Activated T-cell treated with anti-CD3 and anti-CD28 coated beads, Interleukin-2, amount 50 U/mL, for 4 hours (primary cell): ENCODE measurements at places on chromosomes 2 and 18. TPM values are rescaled to one million over a fixed set of nuclear protein-coding genes. Genes with fewer than 3 reads are reported as not detected.

The OSBPL6 gene
- total RNA-seq, result 0.30 TPM

The CAPN14 gene
- 0.14 TPM for total RNA-seq

The KIF1A gene
- total RNA-seq, result 2.5 TPM

The DSC3 gene
- total RNA-seq, result not detected

The ACTR1B gene
- total RNA-seq, result 67.1 TPM

The SERPINB11 gene
- total RNA-seq, result not detected

The CFC1 gene
- total RNA-seq, result 0.18 TPM
